ENCODE measurements at places on chromosomes 16 and 17.

GRCh38 chr17:12808723-12809122 lies 19.4 kb downstream of the ARHGAP44 start:
- no peak for DNase-seq

GRCh38 chr17:17387017-17387497 lies 83.9 kb downstream of the NT5M start:
- DNase-seq = no peak

DNA sequence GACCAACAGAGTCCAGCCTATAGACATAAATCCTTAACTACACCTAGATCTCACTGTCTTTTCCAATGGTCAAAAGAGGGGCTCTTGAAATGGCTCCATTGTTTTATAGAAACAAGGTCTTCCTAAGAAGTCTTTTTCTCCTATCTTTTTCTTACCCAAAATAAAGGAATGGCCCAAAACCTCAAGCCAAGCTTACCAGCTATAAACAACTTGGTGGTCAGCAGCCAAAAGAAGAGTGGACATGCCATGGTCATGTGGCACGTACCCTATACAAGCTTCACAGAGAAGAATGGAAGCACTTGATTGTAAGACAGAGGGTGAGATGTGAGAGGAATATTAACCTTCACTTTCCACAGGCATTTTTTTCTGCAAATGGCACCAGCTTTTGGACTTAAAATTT lies 82.1 kb upstream of the GNAO1 start:
- DNase-seq = no peak

- no peak for DNase-seq
These were observed 37.2 kb downstream of the ACSM1 start for GRCh38 chr16:20660325-20660724.

GRCh38 chr17:67479148-67479547 lies 102.1 kb downstream of the PITPNC1 start:
- DNase-seq = no peak

DNA sequence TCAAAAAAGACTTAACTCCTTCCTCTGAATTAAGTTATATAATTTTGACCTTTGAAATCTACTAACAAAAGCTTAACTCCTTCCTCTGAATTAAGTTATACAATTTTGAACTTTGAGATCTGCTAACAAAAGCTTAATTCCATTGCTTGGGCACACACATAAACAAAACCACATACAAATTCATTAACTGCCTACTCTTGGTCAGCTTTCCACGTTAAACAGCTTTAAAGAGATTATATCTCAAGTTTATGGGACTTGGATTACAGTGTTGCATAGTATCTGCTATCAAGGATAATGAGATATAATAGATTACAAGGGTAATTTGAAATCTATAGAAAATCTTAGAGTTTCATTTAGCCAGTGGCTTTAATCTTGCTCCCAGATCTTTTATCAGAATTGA lies 23.5 kb downstream of the COX10 start:
- no peak for DNase-seq

DNA sequence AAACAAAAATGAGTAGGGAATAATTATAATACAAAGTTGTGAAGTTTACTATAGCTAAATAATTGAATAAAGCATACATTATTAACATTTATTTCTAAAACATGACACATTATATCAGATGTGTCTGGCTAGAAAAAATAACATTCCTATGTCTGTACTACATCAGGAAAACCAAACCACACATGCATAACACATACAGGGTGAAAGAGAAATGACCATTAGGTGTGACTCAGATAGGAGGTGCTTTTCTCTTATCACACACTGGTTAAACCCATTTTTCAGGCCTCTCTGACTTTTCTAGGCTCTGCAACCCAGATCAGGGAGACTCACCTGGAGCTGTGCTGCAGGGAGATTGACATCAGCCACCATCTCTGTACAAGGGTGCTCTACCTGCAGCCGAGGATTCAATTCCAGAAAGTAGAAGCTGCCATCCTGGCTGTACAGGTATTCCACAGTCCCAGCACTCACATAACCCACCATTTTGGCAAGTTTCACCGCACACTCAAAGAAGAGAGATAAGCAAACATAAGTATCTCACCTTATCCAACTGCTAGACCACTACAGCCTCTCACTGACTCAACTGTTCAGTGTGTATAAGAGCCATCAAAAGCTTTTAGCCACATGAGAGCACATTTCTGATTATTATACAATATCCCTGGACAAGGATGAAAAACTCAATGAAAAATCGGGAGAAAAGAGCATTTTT lies 116.6 kb upstream of the C17orf78 start:
- peak; percentile 38 for DNase-seq

GRCh38 chr17:9969301-9969935 lies 64.3 kb upstream of the RCVRN start:
- no peak for DNase-seq

DNA sequence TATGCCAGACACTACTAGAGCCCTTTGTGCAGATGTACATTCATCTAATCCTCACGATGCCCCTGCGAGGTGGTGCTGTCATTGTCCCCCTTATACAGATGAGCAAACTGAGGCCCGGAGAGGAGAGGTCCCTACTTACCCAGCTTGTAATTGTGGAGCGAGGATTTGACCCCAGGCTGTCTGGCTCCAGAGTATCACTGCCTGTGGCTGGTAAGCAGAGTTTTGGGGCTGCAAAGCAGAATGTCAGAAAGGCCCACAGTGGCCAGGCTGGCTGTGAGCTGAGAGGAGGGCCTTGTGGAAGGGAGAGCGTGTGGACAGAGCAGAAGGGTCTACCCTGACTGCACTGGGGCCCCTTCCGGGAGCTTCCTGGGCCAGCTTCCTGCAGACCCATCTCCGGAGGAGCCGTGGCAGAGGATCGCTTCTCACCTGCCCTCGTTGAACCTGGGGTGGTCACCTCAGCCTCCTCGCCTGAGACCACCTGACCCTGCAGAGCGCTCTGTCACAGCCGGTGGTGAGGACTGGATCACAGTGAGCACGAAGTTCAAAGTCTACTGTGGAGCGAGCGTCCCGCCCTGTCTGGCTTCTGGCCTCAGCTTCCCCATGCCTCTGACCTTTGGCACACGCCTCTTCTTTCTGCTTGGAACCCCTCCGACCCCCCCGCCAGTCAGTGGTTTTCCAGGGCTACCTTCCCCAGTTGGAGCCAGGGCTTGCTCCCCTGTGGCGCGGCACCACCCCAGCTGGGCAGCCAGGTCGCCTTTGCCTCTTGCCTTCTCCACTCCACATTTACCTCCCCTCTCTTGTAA lies 12.1 kb downstream of the CMIP start:
- no peak for DNase-seq

DNA sequence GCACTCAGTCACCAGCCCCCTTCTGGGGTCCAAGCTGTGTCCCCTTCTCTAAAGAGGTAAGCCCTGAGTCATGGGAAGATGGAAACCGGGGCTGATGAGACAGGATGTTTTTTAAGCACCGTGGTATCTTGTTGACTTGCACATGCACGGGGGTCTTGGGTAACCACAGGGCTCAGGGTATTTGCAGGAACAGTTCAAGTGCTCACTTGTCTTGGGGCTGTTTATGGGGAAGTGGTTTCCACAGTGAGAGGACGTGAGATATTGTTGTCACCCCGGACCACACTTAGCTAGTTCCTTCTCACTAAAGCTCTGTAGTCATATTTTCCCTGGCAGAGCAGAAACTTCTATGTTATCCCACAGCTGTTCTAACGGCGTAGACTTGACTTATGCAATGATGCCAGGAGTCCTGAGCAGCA lies 7.7 kb downstream of the CCL3L1 start:
- no peak for DNase-seq

DNA sequence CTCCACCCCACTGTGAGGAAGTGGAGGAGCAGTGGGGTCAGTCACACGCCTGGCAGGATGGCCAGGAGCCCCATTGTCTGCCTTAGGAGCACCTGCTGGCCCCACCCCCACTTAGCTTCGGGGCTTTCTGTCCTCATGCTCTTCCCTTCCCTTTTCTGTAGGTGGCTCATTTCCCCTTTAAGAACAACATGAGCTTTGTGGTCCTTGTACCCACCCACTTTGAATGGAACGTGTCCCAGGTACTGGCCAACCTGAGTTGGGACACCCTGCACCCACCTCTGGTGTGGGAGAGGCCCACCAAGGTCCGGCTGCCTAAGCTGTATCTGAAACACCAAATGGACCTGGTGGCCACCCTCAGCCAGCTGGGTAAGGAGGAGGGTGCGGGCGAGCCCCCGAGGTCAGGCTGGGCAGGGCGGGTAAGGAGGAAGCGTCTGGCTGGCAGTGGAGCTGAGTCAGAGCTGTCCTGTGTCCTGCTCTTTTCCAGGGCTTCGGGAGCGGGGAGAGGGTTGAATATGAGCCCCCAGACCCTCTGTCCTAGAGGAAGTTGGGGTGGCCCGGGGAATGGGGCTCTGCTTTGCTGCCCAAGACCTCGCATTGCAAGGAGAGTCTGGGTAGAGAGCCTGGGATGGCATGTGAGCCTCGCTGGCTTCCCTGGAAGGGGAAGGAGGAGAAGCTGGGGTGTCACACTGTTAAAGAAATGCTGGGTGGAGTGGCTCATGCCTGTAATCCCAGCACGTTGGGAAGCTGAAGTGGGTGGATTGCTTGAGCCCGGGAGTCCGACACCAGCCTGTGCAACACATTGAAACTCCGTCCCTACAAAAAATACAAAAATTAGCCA lies 9.2 kb upstream of the SERPINF1 start:
- DNase-seq = peak; percentile 35

- DNase-seq = no peak
These were observed 1.2 kb downstream of the TRPV3 start for GRCh38 chr17:3556239-3556915.

DNA sequence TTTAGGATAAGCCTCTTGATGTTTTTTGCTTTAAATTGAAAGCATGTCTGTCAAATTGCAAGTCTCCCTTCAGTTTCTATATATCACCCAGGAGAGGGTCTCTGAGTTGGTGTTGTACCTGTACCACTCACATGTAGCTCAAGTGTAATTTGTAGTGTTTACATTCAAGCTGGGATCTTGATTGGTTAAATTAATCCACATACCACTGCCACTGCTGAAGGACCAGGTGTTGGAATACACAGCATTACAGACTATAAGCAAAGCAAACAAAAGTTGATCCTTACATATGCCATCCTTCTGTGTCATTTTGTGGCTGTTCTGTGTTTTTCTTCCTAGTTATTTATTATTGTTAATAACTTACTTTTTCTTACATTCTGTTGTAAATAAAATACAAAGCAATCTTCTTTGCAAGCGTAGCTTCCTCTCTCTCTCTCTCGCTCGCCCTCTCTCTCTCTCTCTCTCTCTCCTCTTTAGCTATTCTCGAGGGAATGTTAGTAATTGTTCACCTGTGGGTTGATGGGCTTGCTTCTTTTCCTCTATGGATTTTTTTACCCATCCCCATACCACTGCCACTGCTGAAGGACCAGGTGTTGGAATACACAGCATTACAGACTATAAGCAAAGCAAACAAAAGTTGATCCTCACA lies 20.8 kb upstream of the NOL11 start:
- DNase-seq = no peak

- DNase-seq = no peak
These were observed 11.2 kb downstream of the METTL16 start for GRCh38 chr17:2500446-2500845.

GRCh38 chr17:67503184-67503583 lies 126.1 kb downstream of the PITPNC1 start:
- DNase-seq = no peak

DNA sequence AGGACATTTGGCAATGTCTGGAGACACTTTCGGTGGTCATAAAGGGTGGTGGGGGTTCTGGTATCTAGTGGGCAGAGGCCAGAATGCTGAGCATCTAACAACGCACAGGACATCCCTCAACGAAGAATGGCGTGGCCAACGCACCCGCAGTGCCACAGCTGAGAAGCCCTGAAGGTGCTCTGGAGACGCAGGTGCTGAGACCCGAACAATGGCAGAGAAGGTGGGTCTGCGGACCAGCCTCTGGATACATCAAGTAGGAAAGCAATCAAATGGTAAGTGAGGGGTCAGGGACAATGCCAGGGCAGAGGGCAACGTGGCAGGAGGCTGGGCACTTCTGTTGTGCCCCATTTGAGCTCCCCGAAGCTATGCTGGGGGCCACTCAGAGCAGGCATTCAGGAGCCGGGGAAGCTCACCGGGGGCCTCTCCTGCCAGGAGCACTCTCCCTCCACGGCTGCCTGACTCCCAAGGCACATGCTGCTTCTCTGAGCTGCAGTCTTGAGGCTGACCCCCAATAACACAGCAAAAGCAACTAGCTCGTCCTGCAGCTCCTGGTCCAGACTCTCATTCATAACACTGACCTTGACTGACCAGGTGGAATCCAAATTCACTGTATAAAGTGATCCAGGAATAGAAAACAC lies 26.0 kb downstream of the SPHK1 start:
- no peak for DNase-seq

DNA sequence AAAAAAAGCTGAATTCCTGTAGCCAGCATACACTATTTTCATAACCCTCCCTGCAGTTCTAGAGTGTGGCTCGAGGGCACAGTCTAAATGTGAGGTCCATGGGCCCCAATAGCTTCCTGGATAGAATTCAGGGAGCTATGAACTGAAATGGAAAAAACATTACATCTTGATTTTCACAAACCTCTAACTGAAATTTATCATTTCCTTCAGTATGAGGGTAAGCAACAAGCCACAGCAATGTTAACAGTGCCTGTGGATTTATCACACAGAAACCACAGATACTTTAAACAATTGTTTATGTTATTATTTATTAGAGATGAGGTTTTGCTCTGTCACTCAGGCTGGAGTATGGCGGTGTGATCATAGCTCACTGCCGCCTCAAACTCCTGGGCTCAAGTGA lies 18.2 kb downstream of the TMEM92 start:
- no peak for DNase-seq

DNA sequence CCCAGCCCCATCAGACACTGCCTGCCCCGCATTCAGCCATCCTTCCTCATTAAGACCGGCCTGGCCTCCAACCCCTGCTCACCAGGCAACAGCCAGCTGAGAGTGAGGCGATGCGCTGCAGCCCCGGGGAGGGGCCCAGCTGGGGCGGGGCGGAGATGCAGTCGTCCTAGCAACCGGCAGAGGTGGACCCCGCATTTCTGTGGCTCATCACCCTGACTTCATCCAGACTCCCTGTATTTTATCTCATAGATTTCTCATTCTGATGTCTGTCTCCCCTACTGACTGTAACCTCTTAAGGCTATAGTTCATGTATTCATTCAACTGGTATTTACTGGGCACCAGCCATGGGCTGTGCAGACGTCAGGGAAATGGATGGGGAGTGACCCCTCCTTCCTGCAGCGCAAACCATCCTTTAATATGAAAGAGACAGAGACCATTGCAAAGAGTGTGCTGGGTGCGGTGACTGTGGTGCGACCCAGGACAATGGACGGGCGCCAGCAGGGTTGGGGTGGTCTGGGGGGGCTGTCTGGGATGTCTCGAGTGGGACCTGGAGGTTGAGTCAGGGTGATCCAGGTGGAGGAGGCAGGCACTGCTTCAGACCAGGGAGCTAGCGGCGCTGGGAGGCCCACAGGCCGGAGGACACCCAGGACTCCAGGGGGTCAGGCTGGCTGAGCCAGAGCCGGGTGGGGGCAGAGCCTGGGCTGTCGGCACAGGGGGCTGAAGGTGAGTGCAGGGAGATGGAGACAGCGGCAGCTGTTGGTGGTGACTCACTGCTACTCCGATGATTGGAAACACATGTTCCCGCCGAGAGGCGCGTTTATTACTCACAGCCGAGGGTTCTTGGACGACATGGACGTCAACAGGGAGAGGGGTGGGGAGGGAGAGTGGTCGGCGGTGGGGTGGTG lies 10.5 kb upstream of the TIMP2 start:
- peak; percentile 67 for DNase-seq

Measured in ACHN (cell line).